Jurkat, Clone E6-1 (cell line): ENCODE measurements at places on chromosomes 4 and X.
A peak's percentile ranks its signal among the peaks of the same experiment; 100 is the strongest.

DNA sequence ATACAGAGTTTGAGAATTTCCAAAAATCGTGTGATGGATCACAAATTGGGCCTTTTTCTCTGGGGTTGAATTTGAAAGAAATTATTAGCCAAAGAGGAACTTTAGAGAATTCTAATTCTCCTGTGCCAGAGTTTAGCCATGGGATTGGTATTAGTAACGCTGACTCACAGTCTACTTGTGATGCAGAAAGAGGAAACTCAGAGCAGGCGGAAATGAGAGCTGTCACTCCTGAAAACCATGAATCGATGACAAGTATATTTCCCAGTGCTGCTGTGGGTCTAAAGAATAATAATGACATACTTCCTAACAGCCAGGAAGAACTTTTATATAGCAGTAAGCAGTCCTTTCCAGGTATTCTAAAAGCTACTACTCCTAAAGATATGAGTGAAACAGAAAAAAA lies 64.9 kb downstream of the N4BP2 start:
- DNase-seq = peak; percentile 21

GRCh38 chr4:155696726-155697125 lies 30.1 kb downstream of the GUCY1A1 start:
- no peak for DNase-seq

DNA sequence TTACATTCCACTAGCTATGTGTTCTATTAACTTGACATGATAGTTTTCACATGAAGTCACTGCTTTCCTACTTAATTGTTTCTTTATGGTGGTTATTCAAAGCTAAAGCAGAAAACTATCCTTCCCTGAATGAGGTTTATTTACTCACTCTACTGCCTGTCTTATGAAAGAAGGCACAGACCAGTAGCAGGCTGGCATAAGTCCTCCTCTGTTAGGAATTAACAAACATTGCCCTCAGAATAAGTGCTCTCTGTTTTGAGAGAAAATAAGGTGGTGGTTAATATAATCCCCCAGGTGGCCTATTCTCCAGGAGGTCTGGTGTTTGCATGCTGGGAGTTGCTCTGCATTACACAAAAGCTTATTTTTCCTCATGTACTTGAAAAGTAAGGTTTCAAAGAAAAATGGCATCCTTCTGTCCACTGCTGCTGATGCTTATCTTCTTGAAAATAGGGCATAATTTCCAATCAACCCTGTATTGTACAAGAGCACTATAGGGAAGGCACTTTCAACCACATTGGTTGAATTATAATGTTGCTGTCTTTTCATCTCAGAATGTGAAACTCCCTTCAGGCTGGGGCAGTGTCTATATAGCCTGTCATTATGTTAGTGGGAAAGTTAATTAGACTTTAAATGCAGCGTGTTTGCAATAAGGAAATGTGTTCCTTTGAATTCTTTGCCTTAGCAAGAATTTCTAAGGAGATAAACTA lies 119.7 kb upstream of the TBC1D9 start:
- DNase-seq = no peak

DNA sequence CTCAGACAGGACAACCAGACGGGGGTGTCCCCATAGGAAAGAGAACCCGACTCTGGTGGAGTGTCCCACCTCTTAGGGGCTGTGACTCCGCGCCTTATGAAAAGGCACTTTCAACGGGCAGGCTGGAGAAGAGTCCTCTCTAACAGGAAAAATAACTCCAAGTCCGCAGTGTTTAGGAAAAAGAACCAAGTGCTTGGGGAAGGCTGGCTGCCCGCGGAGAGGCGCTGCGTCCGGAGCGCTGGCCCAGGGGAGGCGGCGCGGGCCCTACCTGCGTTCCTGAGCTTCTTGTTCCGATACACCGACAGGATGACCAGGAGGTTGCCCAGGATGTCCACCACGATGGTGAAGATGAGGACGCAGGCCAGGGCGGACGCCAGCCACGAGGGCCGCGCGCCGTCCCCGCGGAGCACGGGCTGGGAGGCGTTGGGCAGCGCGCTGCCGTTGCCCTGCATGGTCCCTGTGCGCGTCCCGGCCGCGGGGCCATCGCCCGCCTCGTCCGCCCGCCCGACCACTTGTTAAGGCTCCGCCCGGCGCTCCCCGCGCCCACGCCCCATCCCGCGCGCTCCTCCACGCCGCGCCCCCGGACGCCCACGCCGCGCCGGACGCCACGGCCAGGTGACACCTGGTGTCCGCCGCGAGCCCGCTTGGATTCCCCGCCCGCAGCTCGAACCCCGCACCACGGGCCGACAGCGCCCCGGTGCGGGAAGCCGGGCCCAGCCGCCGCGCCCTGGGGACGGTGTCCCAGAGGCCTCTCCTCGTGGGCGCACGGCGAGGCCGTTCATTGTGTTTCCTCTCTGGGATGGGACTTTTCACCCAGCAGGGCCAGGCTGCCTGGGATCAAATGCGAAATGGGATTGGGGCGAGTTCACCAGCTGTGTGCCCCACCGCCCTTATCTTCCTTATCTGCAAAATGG lies at the start of gene MTNR1A:
Gene MTNR1A (minus strand): TSS at position 654 of the 914 bp plus-strand sequence. CDS start 202 bp downstream, at position 452.
- DNase-seq = no peak

DNA sequence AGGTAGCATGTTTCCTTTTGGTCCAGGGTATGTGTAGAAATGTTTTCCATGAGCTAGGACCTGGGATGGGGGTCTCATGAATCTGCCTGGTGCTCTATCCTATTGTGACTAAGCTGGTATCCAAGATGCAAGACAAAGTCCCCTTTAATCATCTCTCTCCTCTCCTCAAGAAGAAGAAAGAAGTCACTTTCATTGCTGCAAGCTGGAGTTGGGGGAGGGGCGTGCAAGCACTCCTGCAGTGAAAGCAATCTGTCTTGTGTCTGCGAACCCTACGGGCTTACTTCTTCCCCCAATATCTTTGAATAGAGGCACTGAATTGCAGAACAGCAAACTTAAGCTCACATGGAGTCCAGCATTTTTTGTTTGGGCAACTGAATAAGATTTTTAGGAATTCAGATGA lies 27.2 kb upstream of the GRPR start:
- DNase-seq = no peak

DNA sequence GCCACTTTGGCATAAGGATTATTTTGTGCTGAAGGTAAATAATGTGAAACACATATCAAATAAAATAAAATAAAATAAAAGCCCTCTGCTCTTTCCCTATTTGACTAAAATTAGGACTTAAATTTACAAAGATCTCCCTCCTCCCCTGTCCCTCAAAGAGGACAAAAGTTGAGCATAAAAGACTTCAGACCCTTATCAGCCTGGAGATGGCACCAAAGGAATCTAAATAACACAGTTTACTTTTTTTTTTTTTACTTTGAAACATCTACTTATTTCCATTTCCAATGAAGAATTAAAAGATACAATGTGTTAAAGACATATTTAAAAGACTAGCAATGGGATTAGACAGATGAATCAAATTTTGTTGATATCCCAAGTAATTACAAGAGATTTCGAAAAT lies 89.7 kb downstream of the EPHA5 start:
- DNase-seq = no peak

DNA sequence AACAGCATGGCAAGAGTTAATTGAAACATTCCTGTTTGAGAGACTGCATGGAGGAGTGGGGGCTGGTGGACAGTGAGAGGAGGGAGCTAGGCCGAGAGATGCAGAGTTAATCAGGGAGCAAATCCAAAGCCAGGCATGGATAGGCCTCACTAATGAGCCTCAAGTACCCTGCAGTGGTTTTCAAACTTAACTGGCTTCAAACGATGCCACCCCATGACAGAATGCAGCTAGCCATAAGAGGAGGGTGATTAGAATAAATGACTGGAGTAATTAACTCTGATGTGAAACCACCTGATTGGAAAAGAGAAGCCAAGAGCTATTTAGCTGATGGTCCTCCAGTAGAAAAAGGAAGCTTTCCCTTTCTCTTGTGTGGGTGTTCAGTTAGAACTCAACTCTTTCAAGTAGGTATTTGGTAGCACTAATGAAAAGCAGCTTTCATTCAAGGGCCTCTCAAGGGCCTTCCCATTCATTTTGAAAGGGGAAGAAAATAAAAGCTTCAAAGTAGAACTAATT lies 215.4 kb upstream of the MAB21L2 start:
- no peak for DNase-seq

DNA sequence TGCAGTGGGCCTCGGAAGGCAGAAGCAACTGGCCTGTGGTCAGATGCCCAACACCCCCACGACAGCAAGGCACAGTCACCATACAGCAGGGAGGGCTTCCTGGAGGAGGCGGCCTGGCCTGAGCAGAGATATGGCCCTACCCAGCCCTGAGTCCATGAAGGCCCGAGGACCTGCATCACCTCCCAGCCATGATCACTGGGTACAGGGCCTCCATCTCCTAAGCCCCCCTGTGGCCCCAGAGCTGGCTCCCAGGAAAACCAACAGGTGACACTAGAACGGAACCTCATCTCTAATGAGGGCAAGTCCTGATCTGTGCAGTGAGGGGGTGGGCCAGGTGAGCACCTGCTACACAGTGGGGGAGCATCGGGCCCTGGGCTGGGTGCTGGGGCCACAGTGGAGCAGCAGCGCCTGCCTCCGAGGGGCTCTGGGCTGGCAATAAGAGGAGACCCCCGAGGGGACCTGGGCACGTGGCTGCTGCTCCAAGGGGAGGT lies 26.2 kb upstream of the MXD4 start:
- no peak for DNase-seq

GRCh38 chrX:120251471-120252011 lies 929 bp downstream of the ZBTB33 start:
- peak; percentile 15 for DNase-seq

DNA sequence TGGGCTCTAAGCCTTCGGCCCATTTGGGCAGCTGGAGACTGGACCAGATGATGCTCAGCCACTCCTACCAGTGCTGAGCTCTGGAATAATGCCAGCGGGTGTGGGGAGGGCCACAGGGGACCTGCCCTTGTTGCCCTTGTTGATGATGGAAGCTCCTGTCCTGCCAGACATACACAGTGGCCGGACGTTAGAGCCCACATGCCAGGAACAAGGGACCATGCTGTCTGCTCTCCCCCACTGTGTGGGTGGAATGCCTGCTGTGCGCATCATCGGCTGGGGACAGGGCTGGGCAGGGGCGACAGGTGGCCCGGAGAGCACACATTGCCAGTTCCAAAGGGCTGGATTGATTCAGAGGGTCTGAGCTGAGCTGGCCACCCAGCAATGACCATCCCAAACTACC lies 2.0 kb downstream of the ABLIM2 start:
- DNase-seq = no peak

DNA sequence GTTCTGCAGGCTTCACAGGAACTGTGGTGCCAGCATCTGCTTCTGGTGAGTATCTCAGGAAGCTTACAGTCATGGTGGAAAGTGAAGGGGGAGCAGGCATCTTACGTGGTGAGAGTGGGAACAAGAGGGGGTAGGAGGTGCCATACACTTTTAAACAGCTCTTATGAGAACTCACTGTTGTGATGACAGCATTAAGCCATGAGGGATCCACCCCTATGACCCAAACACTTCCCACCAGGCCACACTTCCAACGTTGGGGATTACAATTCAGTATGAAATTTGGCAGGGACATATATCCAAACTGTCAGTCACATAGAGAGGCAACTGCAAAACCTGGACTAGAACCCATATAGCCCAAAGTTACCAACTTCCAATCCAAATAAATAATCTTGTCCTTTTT lies 43.1 kb upstream of the ZCCHC12 start:
- DNase-seq = no peak

DNA sequence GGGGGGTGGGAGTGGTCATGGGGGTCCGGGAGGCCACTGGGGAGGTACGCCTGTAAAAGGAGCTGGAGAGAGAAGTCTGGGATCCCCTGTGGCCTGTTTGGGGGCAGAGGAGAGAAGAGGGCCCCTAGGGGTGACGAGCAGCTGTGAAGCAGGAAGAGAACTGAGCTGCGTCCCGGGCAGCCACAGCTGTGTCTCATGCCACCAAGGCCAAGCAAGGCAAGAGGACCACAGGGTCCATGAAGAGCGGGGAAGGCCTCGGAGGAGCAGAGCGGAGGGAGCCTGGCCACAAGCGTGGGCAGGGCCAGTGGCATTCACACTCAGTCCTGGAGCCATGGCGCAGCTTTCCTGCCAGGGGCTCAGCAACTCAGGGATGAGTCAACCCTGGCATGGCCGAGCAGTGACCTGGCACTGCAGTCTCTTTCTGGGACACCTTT lies 13.6 kb upstream of the NAT8L start:
- DNase-seq = no peak

DNA sequence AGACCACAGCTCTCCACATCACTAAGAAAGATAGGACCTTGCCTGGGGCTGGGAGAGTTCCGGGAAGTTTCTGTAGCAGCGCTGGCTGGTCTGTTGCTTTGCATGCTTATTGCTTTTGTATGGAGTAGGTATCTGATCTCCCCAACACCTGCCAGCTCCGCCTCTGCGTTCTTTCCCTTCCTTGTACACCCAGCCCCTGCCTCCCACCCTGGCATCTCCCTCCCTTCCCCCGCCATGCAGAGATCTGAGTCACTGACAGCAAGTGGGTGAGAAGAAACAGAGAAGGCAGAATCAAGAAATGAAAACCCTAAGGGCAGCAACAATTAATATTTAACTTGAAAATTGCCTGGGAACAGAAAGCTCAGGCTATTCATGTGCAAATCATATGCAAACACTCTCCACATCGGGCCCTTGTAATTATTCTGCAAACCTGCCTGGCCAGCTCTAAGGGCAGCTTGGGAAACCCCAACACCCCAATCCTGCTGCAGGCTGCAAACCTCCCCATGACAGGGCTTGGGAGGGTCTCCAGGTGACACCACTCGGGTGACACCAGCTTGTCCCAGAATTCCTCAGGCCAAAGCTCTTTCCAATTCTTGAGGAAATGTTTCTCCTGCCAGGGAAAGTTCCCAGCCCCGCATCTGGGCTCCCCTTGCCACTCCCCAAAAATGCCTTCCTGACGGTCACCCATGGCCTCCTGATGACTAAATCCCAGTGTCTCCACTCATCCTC lies 257.2 kb downstream of the FBXW7 start:
- no peak for DNase-seq

DNA sequence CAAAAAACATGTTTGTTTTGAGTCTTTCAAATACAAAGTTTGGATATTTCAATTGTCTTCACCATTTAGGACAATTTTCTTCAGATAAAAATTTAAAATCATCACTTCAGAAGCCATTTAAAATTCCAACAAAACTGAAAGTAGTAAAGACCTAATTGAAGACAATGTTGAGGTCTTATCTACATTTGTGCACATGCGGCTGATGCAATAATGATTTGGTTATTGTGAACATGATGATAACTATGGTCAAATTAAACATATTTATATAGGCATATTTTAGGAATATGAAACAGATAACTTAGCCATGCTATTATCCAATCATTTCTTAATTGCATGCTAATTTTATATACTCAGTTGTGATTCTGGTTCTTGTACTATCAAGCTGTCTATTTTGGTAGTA lies 407.5 kb downstream of the GALNTL6 start:
- no peak for DNase-seq

GRCh38 chrX:23993012-23993633 lies 33.9 kb downstream of the KLHL15 start:
- DNase-seq = no peak

GRCh38 chr4:159906051-159906450 lies 803.2 kb downstream of the RAPGEF2 start:
- DNase-seq = no peak

- DNase-seq = no peak
Observed at GRCh38 chr4:124163401-124163800, 549.1 kb downstream of the ANKRD50 start.

- no peak for DNase-seq
Observed at GRCh38 chrX:84219551-84219950, 31.6 kb upstream of the RPS6KA6 start.
